ENCODE measurements at places on chromosomes 6 and 20.

DNA sequence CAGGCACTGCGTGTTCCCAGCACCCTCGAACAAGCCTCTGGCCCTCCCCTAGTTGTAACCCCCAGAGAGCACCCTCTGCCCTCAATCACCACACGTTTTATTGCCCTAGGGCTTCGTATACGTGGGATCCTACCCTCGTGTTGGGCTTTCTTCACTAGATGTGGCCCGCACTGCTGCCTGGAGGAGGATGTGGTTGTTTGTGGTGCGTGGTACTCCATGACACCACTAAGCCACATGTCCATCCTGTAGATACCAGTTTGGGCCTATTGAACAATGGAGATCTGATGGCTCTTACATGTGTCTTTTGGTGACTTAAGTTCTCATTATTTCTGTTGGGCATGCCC, 17.0 kb downstream of the SLC2A4RG start:
- no peak for DNase-seq

DNA sequence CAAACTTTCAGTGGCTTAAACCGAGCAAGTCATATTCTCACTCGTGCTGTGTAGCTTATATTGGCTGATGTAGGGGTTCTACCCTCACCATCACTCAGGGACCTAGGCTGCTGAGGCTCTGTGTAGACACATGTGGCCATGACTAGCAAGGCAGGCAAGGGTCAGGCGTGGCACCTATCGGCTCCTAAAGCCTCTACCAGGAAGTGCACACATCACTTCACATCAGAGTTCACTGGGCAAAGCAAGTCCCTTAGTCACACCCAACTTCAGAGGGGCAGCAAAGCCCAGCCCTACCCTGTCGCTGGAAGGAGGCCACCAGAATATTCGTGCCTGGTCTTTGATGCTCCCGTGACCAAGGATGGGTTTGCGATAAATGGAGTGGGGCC, 42.9 kb downstream of the PPP1R14C start:
- no peak for DNase-seq

- DNase-seq: peak; percentile 71
These were observed 26.8 kb downstream of the C6orf89 start for GRCh38 chr6:36912586-36912985.

- no peak for DNase-seq
These were observed 1.4 kb downstream of the TEAD3 start for GRCh38 chr6:35495258-35496035.

DNA sequence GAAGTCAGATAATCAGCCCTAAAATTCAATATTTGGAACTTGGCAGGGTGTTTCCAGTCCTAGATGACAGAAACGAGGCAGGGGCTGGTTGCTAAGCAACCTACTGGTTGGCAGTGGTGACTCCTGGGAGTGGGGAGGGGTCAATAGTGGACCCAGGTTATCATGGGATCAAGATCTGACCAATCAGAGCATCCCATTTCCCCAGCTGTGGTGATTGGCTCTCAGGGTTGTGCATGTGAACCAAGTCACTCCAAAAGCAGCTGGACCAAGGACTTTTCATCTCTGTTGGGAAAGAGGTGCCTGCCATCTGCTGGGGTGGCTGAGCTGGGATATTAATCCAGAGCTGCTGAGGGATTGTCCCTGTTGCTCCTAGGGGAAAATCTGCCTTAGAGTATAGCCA, 253.4 kb downstream of the PREX1 start:
- DNase-seq: no peak

GRCh38 chr6:108541843-108542759, 18.6 kb upstream of the FOXO3 start:
- DNase-seq: no peak

DNA sequence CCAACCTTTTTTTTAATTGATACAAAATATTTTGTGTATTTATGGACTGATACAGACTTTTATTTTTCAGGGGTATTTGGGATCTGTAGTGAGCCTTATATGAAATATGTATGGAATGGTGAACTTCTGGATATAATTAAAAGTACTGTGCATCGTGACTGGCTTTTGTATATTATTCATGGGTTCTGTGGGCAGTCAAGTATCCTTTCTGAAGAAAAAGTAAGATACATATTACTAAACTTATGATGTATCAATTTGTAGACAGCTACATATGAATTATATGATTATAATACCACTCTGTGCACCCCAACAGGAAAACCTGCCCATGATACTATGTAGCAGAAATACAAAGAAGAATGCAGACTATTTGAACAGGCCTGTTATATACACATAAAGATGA, 47.2 kb downstream of the FIG4 start:
- no peak for DNase-seq

DNA sequence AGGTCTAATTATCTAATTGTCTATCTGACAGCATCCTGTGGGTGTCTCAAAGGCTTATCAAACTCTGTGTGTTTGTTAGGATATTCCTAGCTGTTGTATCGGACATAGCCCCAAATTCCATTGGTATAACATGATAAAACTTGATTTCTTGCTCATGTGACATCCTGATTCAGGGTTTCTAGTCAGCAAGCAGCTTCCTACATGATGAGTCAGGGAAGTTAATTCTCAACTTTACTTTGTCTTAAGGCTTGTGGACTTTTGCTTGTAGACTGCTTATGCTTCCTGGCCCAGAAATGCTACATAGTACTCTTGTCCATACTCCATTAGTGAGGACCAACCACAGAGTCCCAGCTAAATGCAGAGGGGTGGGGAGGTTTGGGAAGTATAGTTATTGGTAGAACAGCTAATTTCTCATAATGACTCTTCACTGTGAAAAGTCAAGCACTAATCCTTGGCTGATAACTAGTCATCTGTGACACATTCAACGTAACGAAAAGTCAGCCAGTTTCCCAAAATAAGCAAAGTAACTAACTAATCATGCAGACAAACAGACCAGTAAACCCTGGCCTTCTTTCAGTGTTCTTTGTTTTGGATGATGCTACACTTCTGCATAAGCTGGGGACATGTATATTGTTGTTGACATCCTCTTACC, 25.8 kb downstream of the NKAIN2 start:
- DNase-seq: no peak

DNA sequence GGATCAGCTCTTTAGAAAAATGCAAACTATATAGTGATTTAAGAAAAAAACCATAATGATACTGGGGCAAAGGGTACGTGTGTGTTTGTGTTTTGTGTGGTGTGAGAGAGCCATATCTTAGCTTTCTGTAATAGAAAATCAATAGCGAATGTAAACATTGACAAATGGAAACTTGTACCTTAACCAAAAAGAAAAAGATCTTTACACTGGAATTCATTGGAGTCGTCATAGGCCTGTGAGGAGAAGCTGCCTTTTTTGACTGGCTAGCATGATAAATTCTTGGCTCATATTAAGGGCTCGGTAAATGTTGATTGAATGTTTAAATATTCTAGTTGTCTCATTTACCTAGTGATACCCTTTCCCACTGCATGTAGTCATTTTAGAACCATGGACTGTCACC, 161.8 kb upstream of the ASCC3 start:
- no peak for DNase-seq

GRCh38 chr6:705047-705446, 12.1 kb upstream of the EXOC2 start:
- no peak for DNase-seq
